Activated CD4-positive, alpha-beta T cell treated with anti-CD3 and anti-CD28 coated beads, Interleukin-2, amount 10 ng/mL, durations not matched to agents 24 days and 14 days (primary cell): ENCODE measurements at places on chromosomes 11 and 22. TPM values are rescaled to one million over a fixed set of nuclear protein-coding genes. Genes with fewer than 3 reads are reported as not detected.

Gene MYEOV
- 0.21 and 0.83 TPM in 2 replicates for total RNA-seq

Gene E2F8
- total RNA-seq = 27.4 and 29.0 TPM in 2 replicates

Gene PRR33
- not detected in 2 replicates for total RNA-seq

Gene PRDX5
- total RNA-seq = 98.0 and 104 TPM in 2 replicates

Gene KCNQ1
- total RNA-seq = 6.4 TPM in 2 replicates

Gene XKR3
- not detected in 2 replicates for total RNA-seq

Gene PRG3
- not detected in 2 replicates for total RNA-seq

Gene HTR3B
- not detected in 2 replicates for total RNA-seq

Gene JAM3
- total RNA-seq = 4.7 and 5.0 TPM in 2 replicates

Gene CABP4
- total RNA-seq = 0.66 and 0.68 TPM in 2 replicates

Gene CRYBB3
- 0.49 TPM in 1 of 2 replicates, not detected in the other for total RNA-seq

Gene JHY
- total RNA-seq = 0.95 and 1.1 TPM in 2 replicates

Gene TP53AIP1
- not detected in 2 replicates for total RNA-seq

Gene FAM111B
- total RNA-seq = 68.4 and 70.1 TPM in 2 replicates

Gene ISX
- not detected in 2 replicates for total RNA-seq

Gene FIBIN
- not detected in 2 replicates for total RNA-seq

Gene SLC17A6
- total RNA-seq = not detected in 2 replicates

Gene DMC1
- 14.2 and 14.3 TPM in 2 replicates for total RNA-seq

Gene MB
- 2.7 and 3.7 TPM in 2 replicates for total RNA-seq

Gene KCNJ5
- not detected in 2 replicates for total RNA-seq

Gene MS4A6A
- total RNA-seq = 0.28 TPM in 1 of 2 replicates, not detected in the other

Gene MS4A4A
- total RNA-seq = not detected in 2 replicates

Gene SCARF2
- total RNA-seq = 0.16 and 0.33 TPM in 2 replicates

Gene SCGB1D1
- not detected in 2 replicates for total RNA-seq

Gene GPR83
- 0.05 TPM in 1 of 2 replicates, not detected in the other for total RNA-seq

Gene ZP1
- total RNA-seq = not detected in 2 replicates

Gene IFITM10
- total RNA-seq = 0.12 and 0.14 TPM in 2 replicates

Gene RIMBP3B
- 0.26 TPM in 1 of 2 replicates, not detected in the other for total RNA-seq

Gene PPME1
- 66.3 and 69.6 TPM in 2 replicates for total RNA-seq

Gene TSPAN18
- 1.4 and 1.5 TPM in 2 replicates for total RNA-seq

Gene PARVA
- not detected in 2 replicates for total RNA-seq

Gene TIMP3
- not detected in 2 replicates for total RNA-seq

Gene TPH1
- 0.36 and 0.56 TPM in 2 replicates for total RNA-seq

Gene PANX2
- 1.4 and 1.6 TPM in 2 replicates for total RNA-seq

Gene MLC1
- total RNA-seq = not detected in 2 replicates

Gene MS4A7
- not detected in 2 replicates for total RNA-seq

Gene C11orf21
- total RNA-seq = 2.4 and 2.6 TPM in 2 replicates

Gene SLC16A8
- not detected in 2 replicates for total RNA-seq

Gene PAX6
- not detected in 2 replicates for total RNA-seq

Gene OR52E6
- total RNA-seq = not detected in 2 replicates

Gene ABTB2
- total RNA-seq = 13.1 and 14.1 TPM in 2 replicates

Gene DDX17
- 373 and 374 TPM in 2 replicates for total RNA-seq

Gene TSPAN32
- 2.4 and 2.6 TPM in 2 replicates for total RNA-seq

Gene MAJIN
- total RNA-seq = 0.71 TPM in 1 of 2 replicates, not detected in the other
